ENCODE measurements at places on chromosomes 5 and 9.

DNA sequence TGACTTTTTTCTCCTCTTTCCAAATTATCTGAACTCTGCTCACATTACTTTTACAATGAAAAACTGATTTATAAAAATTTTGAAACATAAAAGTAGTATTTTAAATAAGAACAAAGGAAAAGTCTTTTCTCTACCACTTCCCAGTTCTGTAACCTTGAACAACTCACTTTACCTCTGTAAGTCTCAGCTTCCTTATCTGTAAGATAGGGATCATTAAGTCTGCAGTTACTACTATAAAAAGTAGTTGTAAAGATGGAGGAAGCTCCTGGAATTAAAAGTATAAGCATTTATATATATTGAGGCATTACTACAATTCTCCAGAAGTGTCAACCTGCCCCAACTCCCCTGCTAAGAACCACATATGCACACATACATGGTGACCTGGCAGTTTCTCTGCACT, 88.0 kb downstream of the TTC39B start:
- no peak for DNase-seq

DNA sequence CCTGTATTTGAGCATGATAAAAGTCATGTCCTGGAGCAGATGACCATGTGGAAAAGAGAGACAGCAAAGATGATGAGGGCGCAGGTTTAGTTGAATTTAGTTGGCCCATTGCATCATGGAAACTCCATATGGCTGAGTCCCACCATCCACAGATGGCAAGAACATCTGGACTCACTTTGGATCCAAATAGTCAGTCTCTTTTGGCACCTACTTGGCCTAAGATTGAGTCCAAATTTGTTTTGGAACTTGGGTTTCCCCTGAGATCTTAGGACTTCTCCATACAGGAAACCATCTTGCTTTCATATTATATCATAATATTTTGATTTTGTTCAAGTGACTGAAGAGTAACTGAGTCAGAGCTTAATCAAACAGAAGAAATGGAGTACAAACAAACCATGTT, 217.5 kb downstream of the DRD1 start:
- no peak for DNase-seq

DNA sequence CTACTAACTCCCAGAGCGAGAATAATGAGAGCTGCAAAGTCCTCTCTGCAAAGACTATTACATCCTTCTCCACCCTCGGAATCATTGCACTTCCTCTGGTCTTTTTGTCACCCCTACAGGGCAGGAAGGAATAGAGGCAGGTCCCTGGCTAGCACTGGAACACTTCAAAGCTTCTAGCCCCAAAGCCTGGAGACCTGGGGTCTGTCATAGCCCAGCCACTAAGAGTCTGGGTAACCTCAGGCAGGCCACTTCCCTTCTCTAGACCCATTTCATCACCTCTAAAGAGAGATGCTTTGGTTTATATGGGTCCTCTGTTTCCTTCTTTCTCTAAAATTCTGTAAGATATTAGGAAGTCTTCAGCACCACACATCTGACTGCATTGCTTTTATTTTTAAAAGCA, 6.7 kb downstream of the ADRB2 start:
- no peak for DNase-seq

- DNase-seq = no peak
Measured at GRCh38 chr9:138052322-138052615, 174.7 kb downstream of the CACNA1B start.

- no peak for DNase-seq
Measured at GRCh38 chr5:17183831-17184230, 33.6 kb upstream of the BASP1 start.

DNA sequence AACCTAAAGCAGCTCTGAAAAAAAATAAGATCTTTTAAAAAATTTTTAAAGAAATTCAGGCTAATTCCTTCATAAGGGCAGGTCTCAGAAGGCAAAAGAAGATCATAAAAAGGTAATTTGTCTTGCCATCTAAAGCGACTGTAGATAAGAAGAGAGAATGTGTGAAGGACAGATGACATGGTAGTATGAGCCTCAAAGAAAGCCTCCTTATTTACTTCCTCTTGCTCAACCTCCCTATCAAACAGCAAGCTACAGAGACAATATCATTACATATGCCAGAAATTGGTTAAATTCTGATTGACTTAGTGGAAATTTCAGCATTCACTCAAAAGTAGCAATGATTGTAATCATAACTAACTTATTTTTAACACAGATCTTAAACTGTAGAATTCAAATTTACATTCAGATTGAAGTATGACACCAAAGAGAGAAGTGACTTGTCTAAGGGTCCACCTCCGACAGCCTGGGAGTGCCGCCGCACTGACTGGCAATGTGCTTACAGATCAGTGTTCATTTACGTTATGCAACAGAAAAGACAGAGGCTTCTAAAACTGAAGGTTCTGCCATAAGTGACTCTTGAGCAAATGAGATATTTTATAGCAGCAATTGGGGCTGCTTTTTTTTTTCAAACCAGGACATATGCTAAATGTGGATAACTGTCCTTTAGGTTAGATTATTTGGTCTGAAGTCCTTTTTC, 132.0 kb downstream of the CEMIP2 start:
- no peak for DNase-seq

GRCh38 chr9:68925175-68925574, 88.7 kb downstream of the PRKACG start:
- no peak for DNase-seq

GRCh38 chr5:135360278-135361274, 38.5 kb downstream of the MACROH2A1 start:
- no peak for DNase-seq

DNA sequence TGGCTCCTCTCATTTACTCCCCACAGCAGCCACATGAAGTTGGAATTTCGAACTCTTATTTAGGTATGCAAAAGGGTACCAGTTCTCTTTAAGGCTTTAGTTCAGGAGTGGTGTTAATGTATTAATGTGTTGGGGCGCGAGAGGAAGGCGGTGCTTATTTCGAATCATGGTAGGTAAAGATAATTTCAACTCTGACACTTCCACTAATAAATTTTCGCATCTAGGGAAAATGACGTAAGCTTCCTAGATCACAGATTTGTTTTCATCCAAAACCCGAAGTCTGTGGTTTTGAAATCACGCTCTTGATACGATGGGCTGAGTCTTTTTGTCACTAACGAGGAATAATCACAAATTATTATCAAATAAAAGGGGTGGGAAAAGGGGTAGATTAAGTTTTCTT, 681 bp downstream of the PPWD1 start:
- DNase-seq = no peak

DNA sequence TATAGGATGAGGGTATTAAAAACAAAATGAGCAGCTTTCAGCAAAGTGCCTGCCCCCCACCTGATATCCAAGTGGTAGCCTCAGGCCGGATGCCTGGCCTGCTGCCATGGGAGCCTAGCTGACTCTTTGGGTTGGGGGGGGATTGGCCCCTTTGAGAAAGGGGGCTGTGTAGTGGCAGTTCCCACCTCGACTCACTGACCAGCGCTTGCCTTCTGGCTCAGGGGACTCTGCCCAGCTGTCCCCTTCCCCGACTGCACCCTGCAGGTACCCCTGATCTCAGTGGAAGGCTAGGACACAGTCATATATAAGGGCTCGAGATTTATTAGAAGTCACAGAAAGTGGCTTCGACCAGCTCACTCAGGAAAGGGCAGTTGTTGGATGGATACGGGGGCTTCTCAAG, 1.5 kb upstream of the NEUROG1 start:
- no peak for DNase-seq

DNA sequence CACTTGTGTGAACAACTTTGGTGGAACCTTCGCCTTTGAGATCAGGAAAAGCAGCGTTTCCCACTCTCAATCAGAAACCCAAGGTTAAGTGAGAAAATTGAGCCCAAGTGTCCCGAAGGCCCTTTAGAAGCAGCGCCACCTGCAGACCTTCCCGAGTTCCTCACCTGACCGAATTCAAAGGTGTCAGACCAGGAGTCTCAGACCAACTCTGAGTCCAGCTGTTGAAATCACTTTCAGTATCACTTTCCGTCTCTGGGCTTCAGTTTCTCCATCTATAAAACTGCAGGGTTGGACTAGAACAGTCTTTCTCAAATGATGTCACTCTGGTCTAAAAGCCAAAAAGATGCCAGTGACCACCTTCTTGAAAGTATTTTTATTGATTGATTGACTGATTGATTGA, 31.7 kb upstream of the GRHPR start:
- DNase-seq = no peak

- DNase-seq = peak; percentile 93
Measured at GRCh38 chr5:38725371-38725865, 120.4 kb upstream of the OSMR start.
